ENCODE measurements at places on chromosomes 1 and 21.

GRCh38 chr1:225769687-225770086 lies 7.9 kb upstream of the SRP9 start:
- DNase-seq, result no peak

GRCh38 chr1:161111117-161111516 lies 6.7 kb downstream of the PFDN2 start:
- no peak for DNase-seq

DNA sequence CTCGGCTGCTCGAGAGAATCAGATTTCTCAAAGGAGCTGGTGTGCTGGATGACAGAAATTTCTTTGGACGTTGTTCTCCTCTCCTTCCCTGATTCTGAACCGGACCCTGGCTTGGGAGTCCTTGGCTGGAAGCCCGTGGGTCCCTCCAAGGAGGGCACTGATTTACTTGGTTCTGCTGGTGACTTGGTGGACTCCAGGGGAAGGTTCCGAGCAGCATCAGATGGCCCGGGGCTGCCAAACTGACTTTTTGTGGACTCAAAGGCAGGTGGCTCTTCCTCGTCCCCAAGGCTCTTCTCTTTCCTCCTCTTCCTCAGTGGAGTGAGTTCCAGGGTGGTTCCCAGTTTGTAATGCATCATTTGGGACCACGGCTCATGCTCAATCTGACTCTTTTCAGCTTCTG lies 97.9 kb upstream of the EDN2 start:
- DNase-seq, result no peak

DNA sequence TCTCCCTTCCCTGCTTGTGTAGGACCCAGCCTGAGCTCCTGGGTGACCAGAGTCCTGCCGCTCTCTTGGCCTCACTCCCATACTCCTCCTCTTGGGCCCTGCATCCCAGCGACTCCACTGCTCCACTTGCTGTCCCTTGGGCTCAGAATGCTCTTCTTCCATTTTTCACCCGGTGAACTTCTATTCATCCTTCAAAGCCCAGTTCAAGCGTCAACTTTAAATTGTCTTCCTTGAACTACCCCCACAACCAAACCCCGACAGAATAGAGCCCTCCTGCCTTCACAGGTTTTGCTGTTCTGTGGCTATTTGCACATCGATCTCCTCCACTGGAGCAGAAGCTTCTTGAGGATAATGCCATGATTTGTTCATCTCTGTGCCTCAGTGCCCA lies 215.4 kb upstream of the EDN2 start:
- no peak for DNase-seq

DNA sequence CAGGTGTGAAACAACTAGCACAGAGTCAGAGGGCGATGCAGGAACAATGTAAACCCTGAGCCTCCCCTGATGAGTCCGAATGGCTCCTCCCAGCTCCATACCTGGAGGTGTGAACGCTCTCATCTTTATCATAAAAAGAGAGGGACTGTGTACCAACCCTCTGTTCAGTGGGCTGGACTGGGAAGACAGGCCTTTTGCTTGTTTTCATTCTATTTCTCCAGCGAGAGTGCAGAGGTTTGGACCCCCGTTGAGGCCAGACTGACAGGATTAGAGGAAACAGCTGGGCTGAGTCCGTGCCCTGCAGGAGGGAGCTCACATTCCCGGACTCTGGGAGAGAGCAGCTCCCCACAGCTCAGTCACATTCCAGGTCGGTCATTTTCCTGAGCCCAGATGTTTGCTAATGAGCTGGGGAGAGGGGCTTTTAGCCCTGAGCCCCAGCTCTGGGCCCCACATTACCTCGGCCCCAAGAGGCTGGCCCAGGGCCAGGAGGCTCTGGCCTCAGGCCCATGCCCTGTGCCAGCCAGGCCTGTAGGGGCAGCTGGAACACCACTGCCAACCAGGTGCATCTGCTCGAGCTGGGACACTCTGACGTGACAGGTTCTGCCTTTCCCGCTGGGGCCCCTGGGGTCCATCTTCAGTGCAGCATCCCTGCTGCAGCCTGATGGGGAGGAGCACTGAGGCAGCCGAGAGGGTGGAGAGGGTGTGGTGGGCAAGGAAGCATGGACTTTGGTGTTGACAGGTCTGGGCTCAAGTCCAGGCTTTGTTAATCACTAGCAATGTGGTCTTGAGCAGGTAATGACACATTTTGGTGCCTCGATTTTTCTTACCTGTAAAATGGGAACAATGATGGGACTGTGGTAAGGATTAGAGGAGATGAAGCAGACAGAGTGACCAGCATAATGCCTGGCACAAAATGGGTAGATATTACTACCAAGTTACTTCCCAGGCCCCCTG lies 3.5 kb upstream of the NBL1 start:
- DNase-seq, result no peak

DNA sequence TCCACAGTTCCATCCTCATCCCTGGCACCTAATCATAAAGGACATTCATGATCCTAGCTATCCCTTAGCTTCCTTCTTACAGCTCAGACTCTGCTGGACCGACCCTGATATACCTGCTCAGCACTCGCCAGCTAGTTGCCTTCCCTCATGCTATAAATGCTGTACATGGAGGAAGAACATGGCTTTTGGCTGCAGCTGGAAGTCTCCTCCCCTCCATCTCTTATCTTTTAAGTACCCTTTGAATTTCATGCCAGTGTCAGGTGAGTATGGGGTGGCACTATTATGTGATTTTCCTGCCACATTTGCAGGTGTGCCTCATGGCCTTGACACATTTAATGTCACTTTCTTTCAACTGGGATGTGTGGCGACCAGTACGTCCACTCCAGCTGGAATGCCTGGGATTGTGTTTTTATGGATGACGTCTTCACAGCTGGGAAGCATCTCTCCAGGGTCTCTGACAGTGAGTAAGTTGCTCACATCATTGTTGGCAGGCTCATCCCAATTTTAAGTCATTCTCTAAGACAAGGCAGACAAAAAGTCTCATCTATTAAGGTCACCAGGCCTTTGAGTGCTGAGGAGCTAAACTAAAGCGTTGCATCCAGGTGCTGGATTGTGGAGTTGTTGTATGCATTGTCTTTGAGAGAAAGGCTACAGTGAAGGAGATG lies 43.4 kb downstream of the RUNX1 start:
- no peak for DNase-seq

DNA sequence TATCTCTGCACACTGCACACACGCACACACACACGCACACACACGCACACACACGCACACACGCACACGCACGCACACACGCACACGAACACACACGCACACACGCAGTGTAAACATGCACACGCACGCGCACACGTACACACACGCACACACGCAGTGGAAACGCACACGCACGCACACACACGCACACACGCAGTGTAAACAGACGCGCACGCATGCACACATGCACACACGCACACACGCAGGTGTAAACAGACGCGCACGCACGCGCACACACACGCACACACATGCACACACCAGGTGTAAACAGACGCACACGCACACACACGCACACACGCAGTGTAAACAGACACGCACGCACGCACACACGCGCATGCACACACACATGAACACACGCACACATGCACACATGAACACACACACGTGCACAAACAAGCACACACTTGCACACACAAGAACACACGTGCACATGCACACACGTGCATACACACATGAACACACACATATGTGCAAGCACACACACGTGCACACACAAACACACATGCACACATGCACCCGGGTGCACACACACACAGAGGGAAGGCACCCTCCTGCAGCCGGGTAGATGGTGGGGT lies 45.2 kb downstream of the PRDM16 start:
- no peak for DNase-seq

GRCh38 chr1:4305526-4306301 lies 348.7 kb upstream of the AJAP1 start:
- DNase-seq, result no peak

DNA sequence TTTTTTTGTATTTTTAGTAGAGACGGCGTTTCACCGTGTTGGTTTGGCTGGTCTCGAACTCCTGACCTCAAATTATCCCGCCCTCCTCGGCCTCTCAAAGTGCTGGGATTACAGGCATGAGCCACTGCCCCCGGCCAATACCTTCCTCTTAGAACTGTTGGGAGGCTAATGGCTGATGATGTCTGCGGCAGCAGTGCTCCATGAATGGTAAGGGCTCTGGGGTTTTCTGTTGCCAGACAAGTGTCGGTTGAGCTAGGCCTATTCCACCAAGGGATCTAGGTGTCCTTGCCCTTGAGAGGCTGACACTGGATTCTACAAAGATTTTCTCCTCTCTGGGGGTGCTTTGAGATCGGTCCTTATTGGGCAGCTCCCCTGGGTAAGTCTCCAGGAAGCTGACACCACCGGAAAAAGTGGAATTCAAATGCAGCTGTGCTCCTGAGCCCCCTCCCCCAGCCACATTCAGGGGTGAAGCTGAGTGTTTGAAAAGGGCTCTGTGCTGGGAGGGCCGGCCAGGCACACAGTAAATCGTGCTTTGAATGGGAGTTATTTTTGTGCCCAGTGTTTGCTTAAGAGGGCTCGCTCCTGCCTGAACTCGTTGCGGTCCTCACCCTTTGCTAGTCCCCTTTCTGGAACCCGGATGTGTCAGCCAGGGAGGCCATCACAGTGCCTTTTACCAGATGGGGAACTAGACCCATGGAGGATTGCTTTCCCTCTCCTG lies 5.2 kb downstream of the SOX13 start:
- DNase-seq, result no peak

DNA sequence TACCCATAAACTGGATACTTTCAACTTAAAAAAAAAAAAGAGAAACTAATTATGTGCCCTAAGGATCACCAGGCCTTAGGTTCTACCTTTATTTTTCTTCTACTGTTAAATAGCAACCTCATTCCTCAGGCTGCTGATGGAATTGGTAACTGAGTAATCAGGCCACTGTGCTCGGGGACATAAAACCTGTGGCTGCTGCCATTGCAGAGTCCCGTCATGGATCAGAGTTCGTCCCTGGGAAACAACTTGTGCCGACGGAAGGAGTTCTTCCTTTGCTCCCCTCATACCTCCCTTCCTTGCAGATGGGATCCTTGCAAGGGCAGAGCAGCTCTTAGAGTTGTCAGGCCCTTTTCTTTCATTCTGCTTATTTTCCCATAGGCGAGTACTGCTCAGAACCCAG lies 123.6 kb downstream of the PBX1 start:
- no peak for DNase-seq

GRCh38 chr1:29420202-29420601 lies 183.9 kb downstream of the PTPRU start:
- no peak for DNase-seq

DNA sequence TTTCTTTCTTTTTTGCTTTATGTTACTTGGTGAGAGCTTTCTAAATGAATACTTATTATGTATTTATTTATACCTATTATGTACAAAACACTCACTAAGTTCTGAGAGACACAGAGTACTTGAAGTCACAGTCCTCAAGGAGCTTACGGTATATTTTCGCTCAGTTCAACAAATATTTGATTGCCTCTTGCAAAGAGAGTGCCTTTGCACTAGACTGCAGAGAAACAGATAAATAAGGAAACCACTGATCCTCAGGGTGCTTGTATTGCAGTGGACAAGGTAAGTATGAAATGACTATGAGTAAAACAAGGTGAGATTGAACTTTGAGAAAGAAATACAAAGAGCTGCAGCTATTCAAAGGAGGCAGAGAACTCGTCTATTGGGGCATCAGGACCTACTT lies 123.3 kb downstream of the C1orf21 start:
- no peak for DNase-seq

DNA sequence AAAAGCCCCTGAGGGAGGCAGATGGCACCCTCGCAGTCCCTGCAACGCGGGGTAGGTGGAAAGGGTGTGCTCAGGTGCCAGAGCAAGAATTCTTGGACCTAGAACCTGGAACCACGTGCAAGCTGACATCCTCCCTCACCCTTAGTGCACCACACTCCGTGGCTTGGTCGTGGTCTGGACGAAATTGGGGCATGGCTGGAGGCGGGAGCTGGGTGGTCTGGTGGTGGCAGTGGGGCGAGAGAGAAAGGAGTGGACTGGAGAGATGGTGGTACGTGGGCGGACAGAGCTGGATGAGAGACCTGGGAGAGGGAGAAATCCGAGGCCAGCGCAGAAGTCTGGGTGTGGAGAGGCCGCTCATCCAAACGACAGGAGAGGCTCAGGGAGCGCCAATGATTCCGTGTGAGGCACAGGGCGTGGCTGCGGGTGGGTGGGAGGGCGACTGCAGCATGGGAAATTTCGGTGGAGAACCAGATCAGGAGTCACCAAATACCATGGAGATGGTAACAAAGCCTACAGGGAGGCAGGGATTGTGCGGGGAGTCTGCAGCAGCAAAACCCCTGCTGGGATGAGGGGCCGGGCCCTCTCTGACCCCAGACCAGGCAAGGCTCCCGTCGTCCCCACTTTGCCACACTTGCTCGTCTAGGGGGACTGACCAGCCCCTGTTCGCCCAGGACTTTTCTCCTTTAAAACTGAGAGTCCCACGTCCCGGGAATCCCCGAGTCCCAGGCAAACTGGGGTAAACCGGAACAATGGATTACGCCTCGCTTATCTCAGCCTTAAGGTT lies 31.9 kb downstream of the CDCP2 start:
- no peak for DNase-seq

DNA sequence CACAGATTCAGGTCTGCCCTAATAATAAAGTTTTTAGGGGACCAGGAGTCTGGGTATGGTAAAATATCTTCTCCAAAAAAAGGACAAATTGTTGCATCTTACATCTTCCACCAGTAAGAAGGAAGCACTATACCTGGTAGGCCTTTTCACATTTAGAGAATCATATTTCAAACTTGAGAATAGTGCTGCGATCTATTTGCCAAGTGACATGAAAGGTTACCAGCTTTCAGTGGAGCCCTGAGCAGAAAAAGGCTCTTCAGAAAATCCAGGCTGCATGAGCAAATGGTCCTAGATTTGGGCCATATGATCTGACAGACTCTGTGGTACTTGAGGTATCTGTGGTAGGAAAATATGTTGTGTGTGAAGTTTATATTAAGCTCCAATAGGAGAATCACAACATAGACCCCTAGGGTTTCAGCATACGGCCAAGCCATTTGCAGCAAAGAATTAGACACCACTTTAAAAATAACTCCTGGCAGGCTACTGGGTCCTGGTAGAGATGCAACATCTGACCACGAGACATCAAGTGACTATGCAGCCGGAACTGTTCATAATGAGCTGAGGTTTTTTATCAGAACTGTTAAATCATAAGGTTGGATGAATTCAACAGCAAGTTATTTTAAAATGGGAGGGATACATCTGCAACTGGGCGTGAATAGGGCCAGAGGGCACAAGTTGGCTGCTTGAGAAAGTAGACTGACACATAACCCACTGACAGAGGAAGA lies 38.6 kb upstream of the CCDC190 start:
- no peak for DNase-seq
